Choroid plexus epithelial cell (primary cell): ENCODE measurements at places on chromosomes 12 and 14.
A peak's percentile ranks its signal among the peaks of the same experiment; 100 is the strongest.

- no peak for DNase-seq
Measured at GRCh38 chr12:52123487-52124186, 44.1 kb downstream of the SMIM41 start.

GRCh38 chr12:88505696-88506095 lies 74.6 kb downstream of the KITLG start:
- no peak for DNase-seq

DNA sequence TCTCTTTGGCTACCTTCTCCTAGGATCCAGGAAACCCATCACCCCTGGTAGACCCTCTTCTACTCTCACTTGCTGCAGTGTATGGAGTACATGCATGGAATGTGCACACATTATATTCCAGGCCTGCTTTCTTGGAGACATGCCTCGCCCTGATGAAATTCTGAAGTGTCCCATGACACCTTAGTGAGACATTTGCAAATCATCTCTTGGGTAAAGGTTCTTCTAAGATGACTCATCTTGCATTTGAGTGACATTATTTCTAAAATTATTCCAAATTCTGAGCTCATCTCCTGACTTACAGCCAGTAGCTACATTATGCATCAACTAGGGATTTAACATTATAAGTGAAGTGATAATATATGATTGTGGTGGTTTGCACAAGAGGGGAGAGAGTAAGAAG lies 49.8 kb downstream of the SDR9C7 start:
- DNase-seq: no peak

GRCh38 chr12:120445911-120446843 lies at the start of the genes GATC and TRIAP1:
Gene GATC, plus strand, starts transcription at chr12:120446444. Its CDS starts 37 bp downstream, at chr12:120446481.
Gene TRIAP1, minus strand, starts transcription at chr12:120446384. Its CDS starts 12 bp downstream, at chr12:120446372.
- peak; percentile 65 for DNase-seq

DNA sequence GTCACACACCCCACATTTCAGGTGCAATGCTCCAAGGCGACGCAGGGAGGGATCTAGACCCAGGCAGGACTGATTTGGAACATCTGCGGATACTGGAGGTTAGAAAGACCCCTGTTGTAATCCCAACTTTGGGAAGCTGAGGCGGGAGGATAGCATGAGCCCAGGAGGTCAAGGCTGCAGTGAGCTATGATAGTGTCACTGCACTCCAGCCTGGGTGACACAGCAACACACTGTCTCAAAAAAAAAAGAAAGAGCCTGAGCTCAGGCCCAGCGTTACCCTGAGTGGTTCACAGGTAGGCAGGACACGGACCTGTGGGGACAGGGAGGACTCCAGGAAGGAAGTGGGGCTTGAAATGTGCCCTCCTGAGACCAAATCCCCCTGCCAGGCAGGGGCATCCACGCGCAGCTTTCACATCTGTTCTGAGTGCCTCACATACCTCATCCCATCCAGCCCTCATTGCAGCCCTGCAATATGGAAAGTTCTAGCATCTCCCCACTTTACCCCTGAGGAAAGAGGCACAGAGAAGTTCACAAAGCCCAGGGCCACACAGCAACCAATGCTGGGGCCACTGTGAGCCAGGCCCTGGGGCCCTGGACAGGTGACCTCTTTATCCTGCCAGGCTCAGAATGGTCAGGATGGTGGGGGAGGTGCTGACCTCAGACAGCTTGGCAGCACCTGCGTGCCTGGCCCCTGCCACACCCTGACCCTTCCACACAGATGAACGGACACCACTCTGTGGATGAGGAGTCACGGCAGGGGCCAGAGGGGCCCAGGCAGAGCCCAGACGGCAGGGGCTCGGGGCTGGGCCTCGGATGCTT lies 34.1 kb downstream of the CCDC85C start:
- DNase-seq: no peak

- DNase-seq: peak; percentile 44
Measured at GRCh38 chr12:60172266-60173211, 576.7 kb downstream of the SLC16A7 start.

DNA sequence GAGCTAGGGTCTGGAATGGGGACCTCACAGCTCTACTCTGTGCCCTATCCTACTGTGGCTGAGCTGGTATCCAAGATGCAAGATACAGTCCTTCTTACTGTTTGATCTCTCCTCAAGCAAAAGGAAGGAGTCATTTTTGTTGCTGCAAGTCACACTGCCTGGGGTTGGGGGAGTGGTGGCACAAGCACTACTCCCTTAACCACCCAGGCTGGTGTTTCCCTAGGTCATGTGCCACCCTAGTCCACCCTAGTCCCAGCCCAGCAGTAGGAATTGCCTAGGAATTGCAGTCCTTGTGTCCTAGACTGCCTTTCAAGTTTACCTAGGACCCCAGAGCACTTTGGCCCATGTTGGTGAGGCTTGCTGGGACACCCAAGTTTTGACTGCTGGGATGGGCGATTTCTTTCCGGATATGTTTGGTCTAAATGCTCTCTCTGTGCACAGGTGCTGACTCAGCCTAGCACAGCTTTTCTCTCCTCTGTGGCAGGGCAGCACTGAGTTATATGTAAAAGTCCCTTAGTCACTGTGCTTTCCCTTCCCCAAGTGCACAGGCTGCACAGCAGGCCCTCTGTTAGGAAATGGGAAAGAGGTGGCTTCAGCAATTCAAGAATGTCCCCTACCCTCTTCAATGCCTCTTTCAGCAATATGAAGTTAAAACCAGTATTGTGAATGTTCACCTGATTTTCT lies 54.9 kb downstream of the SLC6A15 start:
- DNase-seq: no peak

DNA sequence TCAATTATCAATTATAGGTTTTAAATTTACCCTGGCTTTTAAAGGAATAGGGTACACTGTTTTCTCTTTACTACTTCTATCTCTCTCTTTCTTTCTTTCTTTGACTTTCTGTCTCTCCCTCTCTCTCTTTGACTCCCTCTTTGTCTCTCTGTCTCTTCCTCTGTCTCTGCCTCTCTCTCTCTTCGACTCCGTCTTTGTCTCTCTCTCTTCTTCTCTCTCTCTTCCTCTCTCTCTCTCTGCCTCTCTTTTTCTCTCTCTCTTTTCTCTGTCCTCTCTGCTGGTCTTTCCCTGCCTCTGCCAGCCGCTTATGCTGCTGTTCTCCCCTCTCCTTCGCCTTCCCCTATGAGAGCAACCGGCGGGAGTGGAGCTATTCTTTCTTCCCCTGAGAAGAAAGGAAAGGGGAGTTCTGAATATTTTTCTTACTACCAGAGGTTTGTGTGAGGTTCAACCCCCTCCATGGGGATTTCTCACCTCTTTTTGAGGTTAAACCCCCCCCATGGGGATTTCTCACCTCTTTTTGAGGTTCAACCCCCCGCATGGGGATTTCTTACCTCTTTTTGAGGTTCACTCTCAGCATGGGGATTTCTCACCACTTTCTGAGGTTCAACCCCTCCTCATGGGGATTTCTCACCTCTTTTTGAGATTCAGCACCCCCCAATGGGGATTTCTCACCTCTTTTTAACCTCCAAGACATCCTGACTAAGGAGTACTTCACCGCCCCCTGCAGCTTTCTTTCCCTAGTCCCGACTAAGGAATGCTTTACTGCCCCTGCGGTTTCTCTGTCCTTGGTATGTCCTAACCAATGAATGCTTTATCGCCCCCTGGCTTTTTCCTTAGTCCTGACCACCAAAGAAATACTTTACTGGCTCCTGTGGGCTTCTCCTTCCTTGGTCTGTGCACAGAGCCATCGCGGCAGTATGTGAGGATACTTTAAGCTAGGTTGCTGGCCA lies 27.4 kb upstream of the DDHD1 start:
- DNase-seq: peak; percentile 64

DNA sequence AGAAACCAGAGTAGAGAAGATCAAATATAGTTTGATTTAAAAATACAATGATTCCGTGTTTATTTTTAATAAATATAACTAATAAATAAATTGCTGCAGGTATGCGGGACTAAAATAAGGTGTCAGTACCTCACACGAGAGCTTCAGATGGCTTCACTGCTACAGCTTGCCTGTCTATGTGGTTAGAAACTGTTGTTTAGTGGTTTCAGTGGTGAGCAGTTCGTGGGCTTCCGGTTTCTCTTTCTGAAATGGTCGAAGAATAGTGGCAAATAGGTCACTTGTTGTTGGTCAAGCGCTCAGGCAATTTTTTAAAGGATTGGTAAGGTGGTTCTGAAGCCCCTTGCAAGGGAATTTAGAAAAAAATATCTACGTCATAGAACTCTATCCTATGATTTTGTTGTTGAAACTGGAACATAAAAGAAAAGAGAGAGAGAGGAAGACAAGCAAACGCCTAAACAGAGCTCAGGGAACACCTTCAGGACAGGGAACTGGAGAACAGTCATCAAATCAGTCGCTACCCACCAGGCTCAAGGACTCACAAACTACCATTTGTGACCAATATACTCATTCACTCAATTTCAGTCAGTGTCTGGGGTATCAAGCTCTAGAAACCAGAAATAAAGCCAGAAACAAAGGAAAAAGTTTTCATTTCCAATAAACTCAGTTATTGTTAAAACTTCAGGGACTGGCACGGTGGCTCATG lies 31.3 kb downstream of the GABARAPL1 start:
- no peak for DNase-seq

DNA sequence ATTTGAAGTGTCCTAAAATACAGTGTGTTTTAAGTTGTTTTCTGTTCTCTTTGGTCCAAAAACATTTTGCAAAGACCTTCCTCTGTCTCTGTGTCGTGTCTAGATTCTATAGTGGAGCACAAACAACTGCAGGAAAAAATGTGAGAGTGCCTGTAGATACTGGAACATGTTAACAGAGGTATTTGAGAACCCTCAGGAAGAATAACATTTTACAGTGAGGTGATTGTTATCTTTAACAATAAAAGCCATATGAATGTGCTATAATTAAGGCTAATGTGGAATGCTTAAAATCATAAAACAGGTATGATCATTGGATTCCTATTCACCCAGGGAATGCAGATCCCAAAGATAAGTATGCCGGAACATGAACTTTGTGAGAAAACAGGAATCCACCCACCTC lies 98.0 kb downstream of the SAMD4A start:
- no peak for DNase-seq

- peak; percentile 17 for DNase-seq
Measured at GRCh38 chr14:59377991-59378601, 87.1 kb downstream of the GPR135 start.

- no peak for DNase-seq
Measured at GRCh38 chr12:26172539-26172938, 22.8 kb upstream of the SSPN start.

GRCh38 chr14:59354666-59355065 lies 110.5 kb downstream of the GPR135 start:
- peak; percentile 63 for DNase-seq

DNA sequence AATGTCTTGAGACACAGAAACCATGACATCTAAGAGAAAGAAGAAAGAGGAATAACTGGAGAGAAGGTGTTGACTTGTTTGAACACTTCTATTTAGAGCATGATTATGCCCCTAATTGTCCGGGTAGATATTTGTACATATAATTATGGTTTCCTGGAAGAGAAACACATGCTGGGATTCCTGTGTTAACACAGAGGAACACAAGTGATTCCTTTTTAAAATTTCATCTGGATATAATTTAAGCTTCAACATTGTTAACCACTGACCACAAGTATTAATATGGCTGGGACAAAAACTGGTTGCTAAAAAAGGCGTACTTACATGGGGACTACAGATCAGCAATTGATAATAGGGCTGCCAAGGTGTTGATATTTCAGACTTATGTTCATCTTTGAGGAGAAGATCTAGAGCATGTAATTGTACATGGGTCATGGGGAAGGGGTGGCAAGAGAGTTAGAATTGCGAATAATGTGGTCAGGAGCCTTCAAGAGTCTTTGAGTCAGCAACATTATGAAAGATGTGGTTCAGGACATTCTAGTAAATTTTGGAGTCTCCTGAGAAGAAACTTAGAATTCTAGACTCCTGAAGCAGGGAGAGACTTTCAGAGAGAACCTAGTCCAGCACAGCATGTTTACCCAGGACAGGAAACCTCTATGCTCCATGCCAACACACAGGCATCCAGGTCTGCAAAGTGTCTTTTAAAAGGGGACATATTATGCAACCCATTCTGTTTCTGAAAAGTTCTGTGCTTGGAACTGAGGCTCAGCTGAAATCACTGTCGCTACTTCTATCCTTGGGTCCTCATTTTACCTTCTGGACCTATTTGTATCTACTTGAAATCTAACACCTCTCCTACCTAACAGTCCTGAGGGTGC lies 56.5 kb downstream of the SLC38A1 start:
- no peak for DNase-seq

DNA sequence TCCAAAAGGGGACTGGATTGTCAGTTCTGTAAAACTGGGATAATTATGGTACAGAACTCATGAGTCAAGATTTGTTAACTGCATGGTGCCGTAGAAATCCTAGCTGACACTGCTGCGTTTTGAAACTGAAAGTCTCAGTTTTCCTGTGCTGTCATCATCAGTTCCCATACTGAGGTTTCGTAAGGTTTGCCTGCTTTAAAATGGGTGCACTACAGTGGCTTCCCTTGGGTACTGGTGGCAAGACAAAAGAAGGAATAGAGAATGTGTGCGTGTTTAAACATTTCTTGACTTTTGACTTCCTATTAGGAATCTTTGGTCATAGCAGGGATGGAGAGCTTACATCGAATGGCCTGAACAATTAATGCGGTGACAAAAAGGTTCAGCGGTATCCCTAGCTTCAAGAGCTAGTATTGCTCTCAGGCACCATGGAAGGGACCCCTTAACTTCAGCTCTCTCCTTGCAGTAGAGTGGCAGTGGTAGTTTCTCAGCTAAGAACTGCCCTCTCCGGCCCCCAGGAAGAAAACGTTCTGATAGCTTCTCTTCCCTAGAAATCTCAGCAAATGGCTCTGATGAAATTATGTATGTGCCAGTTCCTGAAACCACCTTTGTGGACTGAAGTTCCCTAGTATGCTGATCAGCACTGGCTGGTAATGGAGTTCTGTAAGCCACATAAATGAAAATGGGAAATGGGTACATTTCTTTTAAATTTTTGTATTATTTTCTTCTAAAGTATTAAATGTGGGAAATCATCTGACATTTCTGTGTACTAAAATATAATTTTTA lies 28.9 kb downstream of the ANO6 start:
- peak; percentile 88 for DNase-seq

DNA sequence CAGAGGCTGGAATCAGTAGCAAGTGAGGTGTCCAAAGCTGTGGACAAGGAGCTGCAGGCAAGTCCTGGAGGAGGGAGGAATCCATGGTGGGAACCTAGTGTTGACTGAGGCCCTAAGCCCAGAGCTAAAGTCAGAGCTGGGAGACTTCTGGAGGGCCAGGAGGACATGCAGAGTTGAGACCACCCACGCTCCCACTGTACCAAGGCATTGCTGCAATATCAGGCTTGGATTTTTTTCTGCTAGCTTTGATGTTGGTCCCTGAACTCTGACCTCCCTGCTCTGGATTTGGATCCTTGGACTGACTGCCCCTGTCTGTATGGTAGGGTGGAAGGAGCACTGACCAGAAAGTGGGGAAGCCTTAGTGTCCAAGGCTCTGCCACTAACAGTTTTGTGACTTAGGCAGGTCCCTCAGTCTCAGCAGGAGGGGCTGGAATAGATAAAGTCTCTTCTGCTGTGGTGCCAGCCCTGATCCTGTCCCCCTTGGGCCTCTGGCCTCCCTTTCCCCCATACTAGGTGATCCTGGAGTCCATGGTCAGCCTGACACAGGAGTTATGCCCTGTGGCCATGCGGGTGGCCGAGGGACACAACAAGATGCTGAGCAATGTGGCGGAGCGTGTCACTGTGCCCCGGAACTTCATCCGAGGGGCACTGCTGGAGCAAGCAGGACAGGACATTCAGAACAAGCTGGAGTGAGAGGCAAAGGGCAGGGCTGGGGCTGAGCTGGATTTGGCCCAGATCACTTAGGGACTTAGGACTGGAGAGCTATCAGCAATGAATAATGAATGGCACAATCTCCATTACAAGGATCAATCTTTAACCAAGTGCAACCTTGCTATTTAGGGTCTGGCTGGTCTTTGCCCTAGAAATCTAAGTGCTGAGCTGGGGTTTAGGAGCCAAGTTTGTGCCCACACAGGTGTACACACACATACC lies 9.4 kb downstream of the CARMIL3 start:
- no peak for DNase-seq

- no peak for DNase-seq
Measured at GRCh38 chr14:56294128-56294527, 175.9 kb downstream of the PELI2 start.
